ENCODE measurements at places on chromosomes 3 and 15.
A peak's percentile ranks its signal among the peaks of the same experiment; 100 is the strongest.

GRCh38 chr3:50010959-50011358 is 71.0 kb downstream of the RBM6 start:
- no peak for DNase-seq

- peak; percentile 50 for DNase-seq
Observed at GRCh38 chr3:190224863-190225692, 97.2 kb downstream of the CLDN1 start.

- no peak for DNase-seq
Observed at GRCh38 chr3:36688815-36689214, 75.5 kb downstream of the DCLK3 start.

- DNase-seq: no peak
Observed at GRCh38 chr3:55828712-55829111, 341.6 kb upstream of the WNT5A start.

- no peak for DNase-seq
Observed at GRCh38 chr15:89091627-89092220, 3.5 kb downstream of the ABHD2 start.

GRCh38 chr3:48716508-48716981 is 476 bp downstream of the IP6K2 start:
- DNase-seq: no peak

- DNase-seq: no peak
Observed at GRCh38 chr3:189908646-189909045, 212.1 kb downstream of the P3H2 start.

DNA sequence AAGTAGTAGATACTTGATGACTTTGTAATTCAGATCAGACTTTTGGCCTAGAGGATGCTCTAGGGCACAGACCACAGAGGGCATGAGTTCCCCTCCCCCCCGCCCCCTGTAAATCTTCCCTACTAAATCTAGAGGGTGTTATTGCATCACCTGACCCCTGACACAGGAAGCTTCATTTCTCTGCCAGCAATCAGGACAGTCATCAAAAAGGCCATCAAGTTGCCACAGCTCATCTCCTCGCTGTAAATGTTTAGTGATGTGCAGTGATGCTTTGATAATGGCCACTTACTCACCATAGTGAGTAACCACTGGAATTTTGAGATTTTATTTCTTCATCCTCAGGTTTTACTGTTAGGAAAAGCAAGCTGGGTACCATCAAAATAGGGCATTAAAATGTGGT is 289.2 kb upstream of the CHRM5 start:
- no peak for DNase-seq

DNA sequence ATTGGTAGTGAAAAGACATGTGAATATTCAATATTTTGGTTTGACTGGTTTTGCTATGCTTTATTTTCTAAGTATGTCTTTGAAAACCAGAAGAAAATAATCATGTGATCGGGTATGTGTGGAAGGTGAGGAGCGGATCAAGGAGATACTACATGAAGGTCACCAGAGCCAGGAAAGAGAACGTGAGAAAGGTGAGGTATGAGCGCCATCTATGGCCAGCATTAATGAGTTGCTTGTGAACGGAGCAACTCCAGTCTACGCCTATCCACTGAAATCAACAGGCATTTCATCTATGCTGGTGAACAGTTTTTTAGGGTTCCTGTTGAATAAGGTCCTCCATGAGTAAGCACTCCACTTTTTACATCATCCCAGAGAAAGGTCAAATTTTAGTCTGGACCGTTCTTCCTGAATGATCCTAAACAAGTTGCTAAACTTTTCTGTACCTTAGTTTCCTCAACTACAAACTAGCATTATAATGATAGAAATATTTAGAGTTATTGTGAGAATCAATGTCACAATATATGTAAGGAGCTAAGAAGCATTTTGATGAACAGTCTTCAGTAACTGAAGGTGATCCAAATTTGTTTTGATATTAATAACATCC is 1435.2 kb upstream of the CADM2 start:
- peak; percentile 50 for DNase-seq

DNA sequence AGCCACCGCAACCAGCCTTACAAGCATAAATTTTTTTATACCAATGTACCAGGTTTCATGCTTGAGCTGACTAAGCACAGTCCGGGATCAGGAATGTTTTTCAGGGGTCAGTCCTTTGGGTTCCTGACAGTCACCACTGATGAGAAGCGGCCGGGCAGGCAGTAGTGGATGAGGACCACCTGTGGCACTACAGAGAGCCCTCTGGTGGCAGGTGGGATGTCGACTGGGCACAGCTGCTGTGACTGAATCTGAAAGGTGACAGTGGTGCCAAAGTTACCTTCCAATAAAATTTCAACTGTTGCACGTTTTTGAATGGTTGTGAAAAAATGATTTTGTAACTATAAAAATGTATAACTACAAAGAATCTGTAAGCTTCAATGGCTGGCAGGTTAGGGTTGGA is 34.0 kb downstream of the TPRA1 start:
- DNase-seq: no peak

- DNase-seq: no peak
Observed at GRCh38 chr15:58682234-58682633, 67.3 kb downstream of the ADAM10 start.

- DNase-seq: peak; percentile 44
Observed at GRCh38 chr3:113211330-113212149, at the start of gene BOC. BOC (plus strand) TSS chr3:113211557; CDS start chr3:113249803, 38,246 bp downstream.

- no peak for DNase-seq
Observed at GRCh38 chr3:134911586-134912548, 116.8 kb downstream of the EPHB1 start.

- no peak for DNase-seq
Observed at GRCh38 chr15:47652328-47652727, 65.0 kb upstream of the SEMA6D start.

DNA sequence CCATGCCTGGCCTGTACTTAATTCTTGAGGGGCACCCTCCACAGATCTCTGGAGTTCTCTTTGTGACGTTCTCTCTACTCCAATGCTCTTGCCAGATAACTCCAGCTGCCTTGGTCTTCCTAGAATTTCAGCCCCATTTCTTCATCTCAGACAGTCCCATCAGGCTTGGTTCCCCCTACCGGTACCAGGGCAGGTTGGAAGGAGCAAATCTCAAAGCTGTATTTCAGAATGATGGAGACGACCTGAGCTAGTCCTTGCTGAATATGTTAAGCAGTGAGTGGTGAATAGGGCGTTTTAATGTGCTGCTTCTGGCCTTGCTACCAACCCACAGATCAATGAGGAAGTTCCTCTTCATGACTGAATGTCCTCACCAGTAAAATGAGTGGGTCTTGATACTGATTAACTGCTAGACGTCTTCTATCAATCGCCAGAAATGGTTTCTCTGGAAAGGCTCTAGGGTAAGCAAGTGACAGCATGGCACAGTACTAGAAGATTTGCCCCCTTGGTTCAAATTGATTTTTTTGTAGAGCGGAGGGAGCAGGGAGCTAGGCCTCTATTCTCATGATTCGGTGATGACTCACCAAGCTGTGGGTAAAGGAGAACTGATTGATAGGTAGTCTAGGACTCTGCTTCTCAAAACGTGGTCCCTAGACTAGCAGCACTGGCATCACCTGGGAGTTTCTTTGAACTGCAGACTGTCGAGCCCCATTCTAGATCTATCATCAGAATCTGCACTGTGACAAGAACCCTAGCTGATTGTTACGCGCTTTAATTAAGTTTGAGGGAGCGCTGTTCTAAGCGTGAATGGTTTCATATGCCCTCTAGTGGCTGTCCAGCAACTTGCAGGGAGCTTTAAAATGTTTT is 67.8 kb downstream of the UBP1 start:
- peak; percentile 71 for DNase-seq

DNA sequence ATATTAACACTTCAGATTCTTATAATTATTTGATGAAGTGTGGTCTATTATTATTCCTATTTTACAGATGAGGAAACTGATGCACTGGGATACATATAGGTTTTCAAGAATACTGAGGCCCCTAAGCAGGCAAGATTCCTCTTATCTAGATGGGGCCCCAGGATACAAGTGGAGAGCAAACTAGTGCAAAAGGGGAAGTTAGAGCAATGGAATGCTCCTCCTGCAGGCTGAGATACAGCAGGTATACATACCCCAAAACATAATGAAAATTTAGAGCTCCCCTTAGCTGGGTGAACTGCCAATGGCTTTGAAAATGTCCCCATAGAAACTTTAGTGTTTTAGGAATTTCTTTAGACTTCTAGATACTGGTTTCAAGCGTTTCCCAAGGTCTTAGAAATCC is 247.1 kb downstream of the CHST2 start:
- DNase-seq: no peak

DNA sequence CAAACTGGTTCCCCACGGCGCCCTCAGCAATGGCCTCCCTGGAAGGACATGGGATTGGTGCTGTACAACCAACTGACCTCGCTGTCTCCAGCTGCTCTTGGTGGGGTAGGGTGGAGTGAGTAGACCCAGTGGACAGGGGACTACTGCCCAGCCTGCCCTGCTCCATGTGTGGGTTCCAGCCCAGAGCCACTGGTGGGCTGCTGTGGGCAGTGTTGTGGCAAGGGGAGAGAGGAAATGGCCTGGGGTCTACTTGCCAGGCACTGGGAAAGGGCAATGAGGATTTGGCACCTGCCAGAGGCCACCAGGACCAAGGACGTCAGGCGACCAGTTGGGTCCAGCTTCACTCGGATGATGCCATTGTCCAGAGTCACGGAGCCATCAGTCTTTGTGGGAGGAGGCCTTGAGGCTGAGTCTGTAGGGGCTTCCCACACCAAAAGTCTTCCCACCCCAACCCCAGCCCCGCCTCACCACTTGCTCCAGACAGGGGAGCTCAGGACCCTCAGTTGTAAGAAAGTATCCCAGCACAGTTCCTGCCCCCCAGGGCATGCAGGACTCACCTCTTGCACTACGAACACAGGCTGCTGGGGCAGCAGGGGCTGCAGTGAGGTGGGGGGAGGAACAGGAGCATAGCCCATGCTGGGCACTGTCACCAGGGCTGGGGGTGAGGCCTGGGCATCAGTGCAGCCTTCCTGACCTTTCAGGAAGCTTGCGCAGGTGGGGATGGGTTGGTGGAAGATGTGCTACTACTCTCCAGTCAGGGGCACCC is 9.5 kb downstream of the MAN2C1 start:
- no peak for DNase-seq

DNA sequence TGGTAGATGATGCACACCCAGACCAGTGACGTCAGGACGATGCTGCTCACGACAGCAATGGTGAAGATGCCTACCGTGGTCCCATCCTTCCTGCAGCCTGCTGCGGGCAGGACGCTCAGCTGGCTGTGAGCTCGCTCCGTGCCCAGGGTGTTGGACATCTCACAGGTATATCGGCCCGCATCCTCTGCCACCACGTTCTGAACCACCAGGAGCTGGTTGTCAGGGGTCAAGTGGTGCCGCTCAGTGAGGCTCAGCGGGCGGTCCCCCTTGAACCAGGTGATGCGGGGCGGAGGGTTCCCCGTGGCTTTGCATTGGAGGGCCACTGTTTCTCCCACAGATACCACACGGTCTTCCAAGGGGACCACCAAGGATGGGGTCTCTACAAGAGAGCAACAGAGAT is 117.8 kb downstream of the LRIG1 start:
- no peak for DNase-seq

DNA sequence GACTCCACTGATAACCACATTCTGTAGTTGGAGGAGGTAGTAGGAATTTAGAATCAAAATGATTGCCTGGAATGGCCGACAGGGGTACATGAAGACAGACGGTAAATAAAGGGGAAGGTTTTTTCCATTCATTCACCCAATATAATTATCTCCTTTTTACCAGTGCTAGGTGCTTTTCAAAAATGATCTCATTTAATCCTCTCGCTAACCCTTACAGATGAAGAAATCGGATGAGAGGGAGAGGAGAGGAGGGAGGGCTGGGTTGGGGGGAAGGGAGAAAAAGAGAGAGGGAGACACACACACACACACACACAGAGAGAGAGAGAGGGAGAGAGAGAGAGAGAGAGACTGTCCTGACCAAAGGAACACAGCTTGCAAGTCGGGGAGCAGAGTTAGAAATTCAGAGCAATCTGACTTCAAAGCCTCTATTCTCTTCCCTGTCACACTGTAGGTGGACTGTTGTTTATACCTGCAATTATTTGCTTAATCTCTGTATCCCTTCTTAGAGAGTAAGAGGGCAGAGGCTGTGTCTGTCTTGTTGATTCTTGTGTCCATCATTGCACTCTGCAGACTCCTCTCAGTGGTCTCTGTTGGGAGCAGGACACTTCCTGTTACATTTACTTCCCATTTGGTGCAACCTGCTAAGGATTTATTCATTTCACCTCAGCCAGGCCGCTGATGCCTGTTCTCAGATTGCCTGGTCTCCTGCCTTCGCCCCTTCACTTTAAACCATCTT is 18.7 kb upstream of the PAQR9 start:
- DNase-seq: no peak

GRCh38 chr3:197828-198491 is 1.4 kb downstream of the CHL1 start:
- peak; percentile 29 for DNase-seq

GRCh38 chr3:63355809-63356208 is 77.7 kb downstream of the SYNPR start:
- no peak for DNase-seq

DNA sequence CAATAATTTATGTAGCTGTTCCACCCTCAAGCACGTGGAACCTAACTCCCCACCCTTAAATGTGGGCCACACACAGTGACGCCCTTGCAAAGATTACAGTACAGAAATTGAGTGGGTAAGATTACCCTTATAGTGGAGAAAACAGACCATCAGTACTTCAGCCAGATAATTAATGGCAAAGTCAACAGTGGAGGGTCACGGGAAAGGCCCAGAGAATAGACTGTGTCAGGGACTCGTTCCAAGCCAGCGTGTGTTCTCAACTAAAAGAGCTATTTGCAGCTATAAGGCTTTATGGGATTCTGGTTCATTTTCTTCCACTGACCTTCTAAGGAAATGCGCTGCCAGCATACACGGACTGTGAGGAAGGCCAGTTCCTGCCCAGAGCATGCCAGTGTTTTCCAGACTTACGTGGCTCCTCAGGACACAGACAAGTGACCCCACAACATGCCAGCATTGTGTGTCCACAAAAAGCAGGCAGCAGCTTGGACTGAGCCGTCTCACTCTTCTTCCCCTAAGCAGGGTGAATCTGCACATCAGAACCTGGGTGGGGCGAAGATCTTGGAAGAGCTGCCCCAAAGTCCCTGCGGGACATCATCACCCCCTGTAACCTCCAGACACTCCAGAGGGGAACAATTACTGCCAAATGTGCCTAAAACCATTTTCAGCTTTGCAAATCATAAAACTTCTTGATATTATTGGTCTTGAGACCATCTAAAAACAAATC is 428.5 kb downstream of the OCA2 start:
- no peak for DNase-seq

DNA sequence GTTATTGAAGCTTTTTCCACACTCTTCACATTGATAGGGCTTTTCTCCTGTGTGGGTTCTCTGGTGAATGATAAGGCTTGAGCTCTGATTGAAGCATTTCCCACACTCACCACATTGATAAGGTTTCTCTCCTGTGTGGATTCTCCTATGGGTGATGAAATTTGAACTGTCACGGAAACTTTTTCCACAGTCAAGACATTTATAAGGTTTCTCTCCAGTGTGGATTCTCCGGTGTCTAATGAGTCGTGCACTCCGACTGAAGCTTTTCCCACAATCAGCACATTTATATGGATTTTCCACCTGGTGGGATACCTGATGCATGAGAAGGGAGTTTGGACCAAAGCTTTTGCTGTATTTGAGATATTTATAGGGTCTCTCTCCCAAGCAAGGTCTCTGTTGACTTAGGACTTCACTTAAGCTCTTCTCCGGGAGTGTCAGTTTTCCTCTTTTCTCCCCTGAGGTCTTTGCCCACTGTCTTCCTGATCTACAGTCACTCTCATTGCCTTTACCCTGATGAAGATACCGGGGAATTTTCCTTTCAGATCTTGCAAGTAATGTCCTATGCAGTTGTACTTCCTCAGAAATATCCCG is 9.4 kb downstream of the ZSCAN29 start:
- no peak for DNase-seq

Data from midbrain (tissue), 1 donor.